HuH-7.5 (cell line): ENCODE measurements at places on chromosomes 5 and 9.

DNA sequence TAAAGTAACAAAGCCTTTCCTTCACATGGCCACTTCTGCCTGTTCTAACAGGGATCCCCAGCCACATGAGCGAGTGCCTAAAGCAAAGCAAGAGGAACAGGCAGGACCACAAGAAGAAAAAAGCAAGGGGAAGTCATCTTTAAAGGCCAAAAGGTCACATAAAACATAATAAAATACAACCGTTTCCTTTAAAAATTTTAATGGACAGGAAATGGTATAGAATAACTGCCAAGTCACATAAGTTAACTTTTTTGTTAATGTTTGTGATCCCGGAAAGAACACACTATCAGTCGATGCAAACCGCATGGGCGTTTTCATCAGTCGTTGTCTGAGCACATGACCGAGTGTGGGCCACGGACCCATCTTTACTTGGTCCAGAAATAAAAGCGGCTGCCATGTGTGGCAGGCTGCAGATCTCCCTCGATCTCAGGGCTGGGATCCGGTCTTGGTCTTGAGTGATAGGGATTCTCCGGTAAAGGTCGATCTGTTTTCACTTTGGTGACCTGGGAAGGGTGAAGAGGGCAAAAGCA, 15.6 kb downstream of the NDUFA8 start:
- DNase-seq: no peak

DNA sequence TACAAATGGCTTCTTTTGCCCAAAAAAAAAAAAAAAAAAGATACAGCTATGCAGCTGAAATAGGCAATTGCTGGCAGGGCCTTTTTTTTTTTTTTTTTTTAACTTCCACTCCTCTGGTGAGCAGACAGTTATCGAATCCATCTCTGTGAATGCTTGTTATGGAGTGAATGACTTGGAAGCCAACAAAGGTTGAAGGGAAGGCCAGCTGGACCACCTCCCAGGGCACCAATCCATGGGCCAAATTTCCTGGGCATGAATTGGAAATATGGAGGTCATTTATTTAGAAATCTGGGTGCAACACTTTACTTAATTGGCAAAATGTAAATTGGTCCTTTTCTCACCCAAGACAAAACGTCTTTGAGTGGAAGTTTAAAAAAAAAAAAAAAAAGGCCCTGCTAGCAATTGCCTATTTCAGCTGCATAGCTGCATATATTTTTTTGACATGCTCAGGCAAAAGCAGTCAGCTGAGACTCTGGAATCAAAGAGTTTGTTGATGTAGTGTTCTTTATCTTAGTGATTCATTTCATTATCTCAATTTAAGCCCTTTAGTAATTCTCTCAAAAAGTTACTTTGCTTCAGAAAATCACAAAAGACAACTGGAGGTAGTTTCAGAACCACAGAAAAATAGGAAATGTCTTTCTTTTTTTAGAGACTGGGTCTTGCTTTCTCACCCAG, 392.2 kb upstream of the KLF4 start:
- no peak for DNase-seq

DNA sequence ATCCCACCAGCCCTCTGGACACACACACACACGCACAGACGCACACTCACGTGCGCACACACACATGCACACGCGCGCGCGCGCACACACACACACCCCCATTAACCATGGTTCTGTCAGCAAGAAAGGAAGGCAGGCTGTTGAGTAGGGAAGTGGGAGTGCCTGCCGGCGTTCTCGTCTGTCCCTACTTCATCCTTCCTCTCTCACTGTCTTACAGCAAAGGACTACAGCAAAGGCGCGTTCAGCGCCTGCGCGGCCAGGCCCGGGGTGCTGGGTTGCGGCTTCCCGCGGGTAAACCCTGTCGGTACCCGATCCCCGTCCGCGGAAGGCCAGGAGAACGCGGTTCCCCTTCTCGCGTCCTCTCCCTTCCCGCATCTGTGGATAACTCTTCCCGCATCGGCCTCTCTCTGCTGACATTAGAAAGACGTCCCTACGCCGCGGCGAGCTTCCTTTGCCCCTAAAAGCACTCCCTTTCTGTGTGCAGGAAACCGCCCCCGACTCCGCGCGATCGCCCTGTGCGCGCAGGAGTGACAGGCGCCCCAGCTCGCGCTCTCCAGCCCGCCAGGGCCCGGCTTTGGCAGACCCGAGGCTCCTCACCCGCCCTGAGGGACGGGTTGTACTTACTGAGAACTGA, 219.2 kb downstream of the AGTPBP1 start:
- DNase-seq: no peak

DNA sequence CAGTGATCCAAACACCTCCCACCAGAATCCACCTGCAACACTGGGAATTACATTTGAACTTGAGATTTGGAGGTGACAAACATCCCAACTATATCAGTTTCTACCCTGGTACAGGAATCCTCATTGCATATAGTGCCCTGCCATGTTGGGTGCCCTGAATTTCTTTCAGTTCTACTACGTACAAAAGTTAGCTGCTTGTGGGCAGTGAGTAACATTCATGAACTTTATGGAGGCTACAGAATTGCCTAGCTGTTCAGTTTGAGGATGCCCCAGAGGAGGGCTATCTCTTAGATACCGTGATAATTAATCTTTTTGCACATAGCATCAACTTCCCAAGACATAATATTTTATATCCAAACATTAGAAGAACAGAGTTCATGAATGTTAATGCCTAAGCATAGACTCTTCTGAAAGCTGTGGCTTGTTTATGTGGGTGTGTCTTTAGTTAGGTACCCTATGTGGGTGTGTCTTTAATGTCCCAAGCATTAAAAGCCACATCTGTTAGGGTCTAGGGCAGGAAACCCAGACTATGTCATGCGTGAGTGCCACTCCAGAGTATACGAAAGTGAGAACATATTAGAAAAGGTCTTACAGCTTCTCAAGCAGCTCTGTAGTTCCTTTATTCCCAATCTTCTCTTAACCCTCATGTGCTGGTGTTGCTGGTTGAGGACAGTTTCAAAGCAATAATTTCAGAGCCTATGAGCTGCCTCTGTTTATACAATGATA, 47.0 kb upstream of the CHD1 start:
- DNase-seq: no peak

- no peak for DNase-seq
These were observed 10.6 kb downstream of the PLEKHG4B start for GRCh38 chr5:102411-103043.

GRCh38 chr5:164578401-164578800, 1073.0 kb downstream of the MAT2B start:
- DNase-seq: no peak
